ENCODE measurements at places on chromosomes 4 and X.

GRCh38 chr4:17545374-17546140 is 30.6 kb downstream of the CLRN2 start:
- no peak for DNase-seq

DNA sequence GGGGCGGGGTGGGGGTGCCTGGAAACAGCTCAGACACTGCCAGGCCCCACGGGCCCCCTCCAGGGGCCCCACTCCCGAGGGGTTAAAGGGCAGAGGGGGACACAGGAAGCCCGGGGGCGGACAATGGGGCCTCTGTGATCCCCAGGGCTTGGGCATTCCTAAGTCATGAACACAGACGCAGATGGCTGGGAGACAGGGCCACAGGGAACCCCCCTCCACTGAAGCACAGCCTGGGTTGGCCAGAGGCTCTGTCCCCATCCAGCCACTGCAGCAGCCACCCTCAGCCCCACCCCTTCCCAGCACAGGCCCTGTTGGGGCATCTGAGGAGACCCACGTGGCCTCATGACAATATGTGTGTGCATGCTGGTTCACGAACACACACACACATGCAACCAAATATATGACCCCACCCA is 3.9 kb downstream of the L1CAM start:
- DNase-seq: no peak

DNA sequence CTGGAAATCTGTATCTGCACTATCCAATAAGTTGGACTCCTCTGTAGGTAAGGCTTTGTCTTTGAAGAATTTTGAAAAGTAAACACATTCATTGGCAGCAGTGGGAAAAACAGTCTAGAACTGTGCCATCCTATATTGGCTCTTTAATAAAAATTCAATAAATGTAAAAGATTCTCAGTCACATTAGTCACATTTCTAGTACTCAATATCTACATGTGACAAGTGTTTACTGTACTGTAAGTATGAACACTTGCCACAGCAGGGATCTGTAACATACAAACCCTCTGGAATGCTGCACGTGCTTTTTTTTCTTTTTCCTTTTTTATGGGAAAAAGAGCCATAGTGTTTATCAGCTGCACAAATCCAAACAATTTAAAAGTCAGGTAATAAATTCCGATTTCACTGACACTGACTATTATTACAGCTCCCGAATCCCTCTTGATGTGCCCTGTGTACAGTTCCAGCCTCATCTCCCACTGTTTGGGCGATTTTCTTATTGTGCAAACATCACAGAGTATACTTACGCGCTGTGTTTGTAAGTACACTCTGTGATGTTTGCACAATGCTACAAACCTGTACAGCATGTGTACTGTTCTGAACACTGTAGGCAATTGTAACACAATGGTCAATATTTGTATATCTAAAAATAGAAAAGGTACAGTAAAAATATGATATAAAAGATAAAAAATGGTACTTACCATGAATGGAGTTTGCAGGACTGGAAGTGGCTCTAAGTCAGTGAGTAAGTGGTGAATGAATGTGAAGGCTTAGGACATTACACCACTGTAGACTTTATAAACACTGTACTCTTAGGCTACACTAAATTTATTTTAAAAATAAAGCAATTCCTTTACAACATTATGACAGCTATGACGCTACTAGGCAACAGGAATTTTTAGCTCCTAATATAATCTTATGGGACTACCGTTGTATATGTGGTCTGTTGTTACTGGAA is 8.7 kb downstream of the PYURF start:
- DNase-seq: no peak

DNA sequence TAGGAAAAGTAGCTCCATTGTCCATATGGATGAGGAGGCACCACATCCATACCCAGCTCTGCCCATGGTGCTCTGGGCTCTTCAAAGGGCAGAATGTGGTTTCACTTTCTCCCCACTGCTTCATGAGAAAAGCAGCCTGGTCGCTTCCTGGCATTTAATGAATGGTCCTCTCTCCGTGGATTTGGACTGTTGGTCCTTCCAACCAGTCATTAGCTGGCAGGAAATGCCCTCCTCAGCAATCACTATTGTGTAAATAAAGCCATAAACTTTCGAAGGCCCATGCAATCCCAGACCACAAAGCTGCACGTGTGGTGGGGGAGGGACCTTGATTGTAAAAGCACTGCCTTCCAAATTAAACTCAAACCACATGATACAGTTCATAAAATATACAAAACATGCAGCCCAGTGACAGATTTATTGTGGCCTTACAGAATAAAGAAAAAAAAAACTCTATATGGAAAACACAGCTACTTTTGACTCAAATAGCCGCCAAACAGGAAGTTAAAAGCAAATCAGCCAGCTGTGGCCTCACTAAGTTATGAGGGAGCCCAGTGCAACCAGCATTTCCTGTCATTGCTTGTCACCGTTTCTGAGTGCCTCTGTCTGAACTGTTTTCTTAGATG is 8.1 kb downstream of the MBNL3 start:
- DNase-seq: peak; percentile 0

DNA sequence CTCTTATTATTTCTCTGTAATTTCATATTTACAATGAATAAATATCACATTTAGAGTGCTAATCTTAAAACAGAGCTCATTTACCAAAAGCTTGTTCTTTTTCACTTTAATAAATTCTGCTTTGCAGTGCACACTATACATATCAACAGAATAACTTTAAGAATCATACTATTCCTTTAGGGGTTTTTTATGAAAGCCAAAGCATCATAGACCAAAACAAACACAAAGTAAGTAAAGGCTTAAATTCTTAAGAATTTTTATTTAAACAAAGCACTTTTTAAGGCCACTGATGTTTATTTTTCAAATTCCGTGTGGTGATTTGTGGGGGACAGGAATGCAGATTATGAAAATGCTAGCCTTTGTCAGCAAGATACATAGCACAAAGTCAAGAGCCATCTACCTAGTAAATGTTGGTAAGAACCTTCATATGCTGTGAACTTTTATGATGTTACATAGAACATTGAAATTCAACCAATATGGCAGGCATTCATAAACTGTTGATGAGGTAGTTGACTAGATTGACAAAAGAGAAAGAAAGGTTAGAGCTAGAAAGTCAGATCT is 17.8 kb downstream of the TIGD2 start:
- no peak for DNase-seq

DNA sequence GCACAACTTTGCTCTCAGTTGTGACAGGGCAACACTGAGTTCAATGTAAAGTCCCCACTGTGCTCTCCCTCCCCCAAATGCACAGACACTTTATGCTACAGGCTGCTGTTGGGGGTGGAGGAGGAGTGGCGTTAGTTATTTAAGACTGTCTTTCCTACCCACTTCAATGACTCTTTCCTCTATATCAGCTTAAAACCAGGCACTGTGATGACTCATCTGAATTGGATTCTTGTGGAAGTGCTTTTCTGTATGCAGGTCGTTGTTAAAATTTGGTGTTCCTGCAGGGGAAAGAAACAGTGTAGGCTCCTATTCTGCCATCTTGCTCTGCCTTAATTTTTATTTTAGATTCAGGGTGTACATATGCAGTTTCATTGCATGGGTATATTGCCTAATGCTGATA is 1157.2 kb upstream of the ADGRL3 start:
- no peak for DNase-seq

GRCh38 chr4:40367451-40367850 is 32.3 kb downstream of the CHRNA9 start:
- no peak for DNase-seq

DNA sequence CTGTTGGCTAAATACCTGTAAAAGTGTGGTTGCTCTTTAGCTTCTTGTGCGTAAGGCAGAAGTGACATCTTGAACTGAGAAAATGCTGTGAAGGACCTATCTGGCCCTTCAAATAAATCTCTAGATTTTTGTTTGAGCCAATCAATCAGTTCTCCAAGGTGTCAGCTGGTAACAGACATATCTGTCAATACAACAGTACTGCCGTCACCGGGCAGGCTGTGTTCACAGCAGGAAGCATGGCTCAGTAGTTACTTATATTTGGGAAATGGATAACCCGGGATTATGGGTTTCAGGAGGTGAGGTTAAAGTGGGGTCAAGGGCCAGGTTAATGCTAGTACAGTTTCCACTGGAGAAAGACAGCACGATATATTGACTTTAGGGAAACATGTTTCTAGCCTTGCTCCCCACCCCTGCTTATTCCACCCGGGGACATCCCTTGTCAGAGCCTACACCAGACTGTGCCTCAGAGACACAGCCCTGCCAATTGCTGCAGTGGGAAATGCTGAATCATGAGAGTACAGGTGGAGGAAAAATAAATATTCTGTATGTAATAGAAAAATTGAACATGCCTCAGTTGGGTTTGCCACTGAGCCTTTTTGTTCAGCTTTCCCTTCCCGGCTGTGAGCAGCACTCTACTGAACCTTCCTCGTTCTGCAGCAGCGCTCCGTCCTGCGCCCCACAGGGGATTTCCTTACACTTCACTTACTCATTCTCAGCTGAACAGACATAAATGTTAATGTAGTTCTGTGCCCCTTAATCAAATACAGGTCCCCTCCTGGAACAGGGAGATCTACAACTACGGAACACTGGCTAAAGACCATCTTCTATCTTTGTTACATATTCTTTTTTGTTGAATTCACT is 121.1 kb downstream of the MGST2 start:
- no peak for DNase-seq

GRCh38 chr4:169184686-169185085 is 86.1 kb downstream of the SH3RF1 start:
- no peak for DNase-seq

DNA sequence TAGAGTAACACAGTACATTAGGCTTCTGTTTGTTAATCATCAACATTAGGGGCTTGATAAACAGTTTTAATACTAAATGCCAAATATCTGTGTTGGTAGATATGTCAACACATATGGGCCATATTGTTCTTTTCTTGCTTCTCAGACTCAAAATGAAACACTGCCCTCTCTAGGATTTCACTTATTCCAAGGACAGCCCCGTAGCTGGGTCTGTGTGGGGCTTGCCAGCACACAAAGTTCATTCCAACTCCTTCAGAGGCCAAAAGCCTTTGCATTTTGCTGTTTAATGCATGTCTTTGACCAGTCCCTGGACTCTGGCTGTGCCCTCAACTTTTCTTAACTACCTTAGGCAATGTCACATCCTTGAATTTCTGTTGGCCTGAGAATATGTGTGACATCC is 102.0 kb upstream of the ZNF827 start:
- DNase-seq: no peak

DNA sequence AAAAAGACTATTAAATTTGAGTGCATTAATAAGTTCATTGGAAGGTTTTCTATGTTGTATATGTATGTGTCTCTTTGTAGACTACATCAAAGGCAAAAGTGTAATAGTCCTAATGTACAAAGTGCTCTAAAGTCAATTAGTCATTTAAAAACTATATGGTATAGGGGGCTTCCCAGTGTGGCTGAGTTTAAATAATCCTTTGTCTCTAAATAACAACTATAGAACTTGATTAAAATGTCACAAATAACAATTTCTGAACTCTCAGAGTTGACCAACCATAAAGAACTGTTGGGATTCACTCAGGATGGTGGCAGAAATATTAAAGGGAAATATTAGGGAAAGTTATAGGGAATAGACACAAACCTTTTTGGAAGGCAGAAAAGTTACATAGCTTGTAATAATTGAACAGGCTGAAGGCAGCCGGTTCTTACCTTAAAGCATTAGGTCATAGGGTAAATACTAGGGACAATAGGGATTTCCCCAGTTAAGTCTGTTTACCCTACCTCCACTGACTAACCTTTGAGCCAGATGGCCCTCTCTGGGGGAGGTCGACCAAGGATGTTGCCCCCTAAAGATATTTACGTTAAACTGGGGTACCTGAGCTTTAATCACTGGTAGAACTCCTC is 1054.2 kb downstream of the ARAP2 start:
- no peak for DNase-seq

DNA sequence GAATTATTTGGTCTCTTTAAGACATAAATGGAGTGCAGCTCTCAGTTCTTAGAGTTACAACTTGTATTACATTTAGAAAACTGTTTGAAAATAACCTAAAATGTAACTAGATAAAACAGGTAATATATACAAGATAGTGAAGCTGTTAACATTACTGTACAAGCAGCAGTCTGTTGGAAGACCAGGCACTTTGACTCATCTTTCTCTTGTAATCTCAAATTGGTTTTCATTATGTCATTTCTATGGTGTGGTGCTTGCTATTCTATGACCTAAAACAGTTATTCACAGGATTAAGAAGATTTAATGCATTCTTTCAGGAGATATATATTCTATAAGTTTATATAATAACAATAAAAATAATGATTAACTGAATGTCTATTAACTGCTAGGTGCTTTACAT is 282.5 kb upstream of the PITX2 start:
- DNase-seq: no peak

GRCh38 chr4:71832049-71832448 is 48.2 kb upstream of the GC start:
- no peak for DNase-seq

DNA sequence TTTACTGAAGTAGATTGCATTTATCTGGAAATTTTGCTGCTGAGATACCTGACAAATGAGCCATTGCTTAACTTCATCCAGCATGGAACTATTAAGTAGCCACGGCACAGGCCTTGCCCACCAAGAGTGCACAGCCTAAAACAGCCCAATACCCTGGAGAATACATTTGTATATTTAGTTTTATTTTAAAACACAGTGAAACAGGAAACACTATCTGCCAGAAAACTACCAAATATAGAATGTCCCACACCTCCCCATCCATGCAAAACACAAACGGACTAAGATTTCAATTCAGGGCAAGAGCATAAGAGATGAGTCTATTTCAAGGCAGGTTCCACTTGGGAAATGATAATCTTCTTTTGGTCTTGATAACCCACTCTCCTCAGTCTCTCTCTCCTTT is 57.1 kb downstream of the MAML3 start:
- no peak for DNase-seq

DNA sequence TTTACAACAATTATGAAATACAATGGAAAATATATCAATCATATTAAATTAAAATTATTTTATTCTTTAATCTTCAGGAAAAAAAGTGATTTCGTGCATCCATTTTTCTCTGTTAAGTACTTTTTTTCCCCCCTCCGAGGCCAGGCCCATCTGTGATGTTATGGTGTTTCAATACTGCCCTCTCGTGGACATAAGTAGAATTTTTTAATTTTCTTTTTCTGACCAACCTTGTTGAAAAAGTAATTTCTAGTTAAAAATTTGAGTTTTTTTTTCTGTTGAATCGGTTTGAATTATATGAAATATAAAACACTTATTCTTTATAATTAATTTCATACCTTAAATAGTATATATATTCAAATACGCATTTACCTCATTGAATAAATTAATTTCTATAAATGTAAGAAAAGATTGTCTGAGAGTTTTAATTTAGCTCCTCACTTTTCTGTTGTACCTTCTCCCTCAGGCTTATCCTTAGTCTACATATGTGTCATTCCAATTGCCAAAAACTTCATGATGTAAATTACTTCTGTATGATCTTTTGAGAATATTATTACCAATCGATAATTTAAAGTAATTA is 175.8 kb upstream of the TECRL start:
- no peak for DNase-seq

DNA sequence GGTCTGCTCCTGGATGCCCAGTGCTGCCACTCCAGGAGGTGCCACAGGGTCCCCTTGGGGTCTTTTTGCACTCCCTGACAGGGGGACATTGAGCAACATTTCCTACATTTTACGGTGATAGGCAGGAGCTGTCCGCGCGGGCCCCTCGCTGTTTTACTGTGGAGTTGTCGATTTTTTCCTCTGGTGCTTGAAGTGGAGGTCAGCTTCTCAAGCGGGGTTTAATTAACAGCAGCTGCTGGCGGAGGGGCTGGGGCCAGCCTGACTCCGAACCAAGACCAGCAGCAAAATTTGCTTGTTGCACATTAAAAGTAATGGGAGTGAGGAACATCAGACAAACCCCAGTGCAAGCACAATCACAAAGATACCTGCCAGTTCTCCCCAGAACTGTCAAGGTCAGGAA is 13.2 kb upstream of the SH3TC1 start:
- DNase-seq: no peak

- DNase-seq: no peak
Measured at GRCh38 chr4:108036213-108036612, 46.5 kb downstream of the HADH start.
